ENCODE measurements at places on chromosomes 11 and 22. TPM values are rescaled to one million over a fixed set of nuclear protein-coding genes. Genes with fewer than 3 reads are reported as not detected.

XKR3 gene
- not detected for total RNA-seq

PKDREJ gene
- total RNA-seq: not detected

OR10D3 gene
- not detected for total RNA-seq

RHOD gene
- total RNA-seq: 20.6 TPM

KBTBD4 gene
- total RNA-seq: 16.6 TPM

SLC16A8 gene
- 3.0 TPM for total RNA-seq

KRTAP5-8 gene
- total RNA-seq: 0.24 TPM

OAF gene
- 6.6 TPM for total RNA-seq

- H3K27me3 ChIP-seq: peaks cover 33% of the 10 kb centered on the region
- no peak overlapping the region for H3K4me3 ChIP-seq
- no peak for DNase-seq
- H3K4me1 ChIP-seq: peaks cover 8% of the 10 kb centered on the region
- no peaks in the 10 kb centered on the region for H3K36me3 ChIP-seq
- H3K27ac ChIP-seq: peak overlapping the region; percentile 34
These were observed 73.8 kb upstream of the SHISAL1 start for GRCh38 chr22:44386386-44387035.

- H3K4me1 ChIP-seq: peaks cover 34% of the 10 kb centered on the region
- no peak for DNase-seq
- H3K27ac ChIP-seq: peak overlapping the region; percentile 54
- H3K27me3 ChIP-seq: no peaks in the 10 kb centered on the region
These were observed 181.4 kb downstream of the DBX1 start for GRCh38 chr11:19978668-19979518.

DNA sequence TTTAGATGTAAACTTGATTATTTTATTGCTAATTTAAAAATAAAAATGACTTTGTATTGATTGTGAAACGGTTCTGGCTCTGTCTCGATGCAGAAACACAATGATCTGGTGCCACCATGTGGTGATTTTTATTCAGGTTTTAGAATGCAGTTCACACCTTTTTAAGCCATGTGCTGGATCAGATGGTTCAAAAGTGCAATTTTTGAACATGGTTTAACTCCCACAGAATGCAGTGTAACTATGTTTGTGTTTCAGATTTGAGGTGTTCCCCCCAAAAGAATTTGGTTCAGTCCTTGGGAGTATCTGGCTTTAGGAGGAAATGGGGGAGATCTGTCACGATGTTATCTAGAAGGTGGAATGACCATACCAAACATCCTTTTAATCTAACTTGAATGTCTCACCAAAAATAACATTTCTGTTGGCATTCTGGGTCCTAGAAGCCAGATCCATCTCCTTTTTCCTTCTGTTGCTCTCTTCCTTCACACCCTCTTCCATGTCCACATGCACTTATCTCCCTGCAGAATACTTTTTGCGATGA, 7.9 kb downstream of the MRPL16 start:
- H3K4me1 ChIP-seq: no peaks in the 10 kb centered on the region
- H3K27ac ChIP-seq: no peak overlapping the region
- peaks cover 23% of the 10 kb centered on the region for H3K36me3 ChIP-seq
- H3K4me3 ChIP-seq: no peak overlapping the region
- H3K27me3 ChIP-seq: no peaks in the 10 kb centered on the region

- no peaks in the 10 kb centered on the region for H3K4me1 ChIP-seq
- no peak for DNase-seq
- no peak overlapping the region for H3K27ac ChIP-seq
These were observed 175.7 kb downstream of the SHANK2 start for GRCh38 chr11:71076525-71077304.

GRCh38 chr11:116885951-116886655, 48.7 kb upstream of the APOA1 start:
- no peaks in the 10 kb centered on the region for H3K27me3 ChIP-seq
- peaks cover 5% of the 10 kb centered on the region for H3K4me1 ChIP-seq
- no peak overlapping the region for H3K4me3 ChIP-seq
- DNase-seq: no peak
- H3K27ac ChIP-seq: peak overlapping the region; percentile 23

- no peak overlapping the region for H3K4me3 ChIP-seq
- DNase-seq: no peak
- peaks cover 7% of the 10 kb centered on the region for H3K27me3 ChIP-seq
- peaks cover 8% of the 10 kb centered on the region for H3K4me1 ChIP-seq
- no peak overlapping the region for H3K27ac ChIP-seq
These were observed 63.6 kb upstream of the TIMP3 start for GRCh38 chr22:32737811-32738497.

DNA sequence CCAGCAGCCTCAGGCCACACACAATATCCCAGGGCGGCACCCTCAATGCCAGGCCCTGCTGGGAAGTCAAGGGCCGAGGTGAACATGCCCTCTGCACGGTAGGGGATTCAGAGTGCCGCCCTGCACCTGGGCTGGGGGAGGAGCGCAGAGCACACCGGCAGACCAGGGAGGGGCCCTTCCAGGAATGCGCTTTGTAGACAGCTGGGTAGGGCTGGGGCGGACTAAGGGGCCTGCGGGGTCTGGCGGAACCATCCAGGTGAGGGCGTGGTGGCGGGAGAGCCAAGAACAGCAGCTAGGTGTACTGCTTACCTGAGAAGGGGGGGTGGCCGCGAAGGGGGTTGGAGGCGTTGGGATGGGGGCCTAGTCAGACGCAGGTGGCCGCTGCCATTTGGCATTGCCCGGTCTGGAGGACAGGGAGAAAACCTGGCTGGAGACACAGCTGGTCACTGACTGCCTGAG, 26.0 kb downstream of the DUSP8 start:
- no peaks in the 10 kb centered on the region for H3K36me3 ChIP-seq
- H3K27ac ChIP-seq: peak overlapping the region; percentile 33
- DNase-seq: peak; percentile 39
- H3K27me3 ChIP-seq: peaks cover 52% of the 10 kb centered on the region

- H3K4me1 ChIP-seq: no peaks in the 10 kb centered on the region
- H3K36me3 ChIP-seq: no peaks in the 10 kb centered on the region
- no peak overlapping the region for H3K27ac ChIP-seq
- DNase-seq: no peak
These were observed 338.1 kb upstream of the KIRREL3 start for GRCh38 chr11:127338380-127339259.

GRCh38 chr11:14981507-14981906, 9.4 kb upstream of the CALCA start:
- no peaks in the 10 kb centered on the region for H3K4me1 ChIP-seq
- no peak overlapping the region for H3K4me3 ChIP-seq
- no peak overlapping the region for H3K27ac ChIP-seq

GRCh38 chr11:2167141-2168045, 4.2 kb downstream of the TH start:
- peaks cover 3% of the 10 kb centered on the region for H3K27me3 ChIP-seq
- no peak overlapping the region for H3K4me3 ChIP-seq
- H3K4me1 ChIP-seq: no peaks in the 10 kb centered on the region
- H3K36me3 ChIP-seq: no peaks in the 10 kb centered on the region

- H3K4me1 ChIP-seq: no peaks in the 10 kb centered on the region
- no peak overlapping the region for H3K27ac ChIP-seq
- no peaks in the 10 kb centered on the region for H3K27me3 ChIP-seq
- H3K36me3 ChIP-seq: no peaks in the 10 kb centered on the region
These were observed 139.1 kb upstream of the BDNF start for GRCh38 chr11:27839226-27839913.

GRCh38 chr11:122189229-122189628, 73.2 kb upstream of the BLID start:
- no peak overlapping the region for H3K4me3 ChIP-seq
- H3K27me3 ChIP-seq: peaks cover 7% of the 10 kb centered on the region
- H3K36me3 ChIP-seq: no peaks in the 10 kb centered on the region
- H3K27ac ChIP-seq: no peak overlapping the region
- DNase-seq: no peak
- no peaks in the 10 kb centered on the region for H3K4me1 ChIP-seq

DNA sequence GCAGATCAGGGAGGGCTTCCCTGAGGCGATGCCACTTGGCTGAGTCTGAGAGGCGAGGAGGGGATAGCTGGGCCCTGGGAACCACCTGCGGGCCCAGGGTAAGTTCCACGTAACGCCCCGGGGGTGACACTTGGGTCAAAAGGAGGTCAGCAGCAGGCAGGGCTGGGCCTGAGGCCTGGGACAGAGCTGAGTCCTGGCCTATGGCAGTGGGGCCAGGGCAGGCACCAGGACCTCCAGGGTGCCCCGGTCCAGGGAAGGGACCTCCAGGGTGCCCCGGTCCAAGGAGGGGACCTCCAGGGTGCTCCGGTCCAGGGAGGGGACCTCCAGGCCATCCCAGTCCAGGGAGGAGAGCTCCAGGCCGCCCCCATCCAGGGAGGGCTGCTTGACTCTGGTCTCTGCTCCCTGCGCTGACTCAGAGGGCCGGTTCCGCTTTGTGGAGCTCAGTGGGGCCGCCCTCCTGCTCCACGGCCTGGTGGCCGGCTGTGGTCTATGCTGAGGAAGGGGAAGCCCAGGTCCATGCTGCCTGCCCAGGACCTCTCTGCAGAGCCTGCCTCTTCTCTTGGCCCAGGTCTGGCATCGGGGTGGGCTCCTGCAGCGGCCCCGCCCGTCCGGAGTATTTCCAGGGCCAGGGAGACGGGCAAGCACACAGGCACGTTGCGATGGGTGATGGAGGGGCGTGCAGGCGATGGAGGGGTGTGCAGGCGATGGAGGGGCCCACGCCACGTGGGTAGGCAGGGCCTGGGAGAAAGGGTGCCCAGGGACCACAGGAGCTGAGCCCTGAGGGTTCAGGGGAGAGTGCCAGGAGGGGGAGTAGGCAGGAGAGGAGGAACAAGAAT, 19.5 kb upstream of the WNT7B start:
- no peak overlapping the region for H3K27ac ChIP-seq
- no peaks in the 10 kb centered on the region for H3K36me3 ChIP-seq
- H3K27me3 ChIP-seq: peaks cover 32% of the 10 kb centered on the region
- no peaks in the 10 kb centered on the region for H3K4me1 ChIP-seq

DNA sequence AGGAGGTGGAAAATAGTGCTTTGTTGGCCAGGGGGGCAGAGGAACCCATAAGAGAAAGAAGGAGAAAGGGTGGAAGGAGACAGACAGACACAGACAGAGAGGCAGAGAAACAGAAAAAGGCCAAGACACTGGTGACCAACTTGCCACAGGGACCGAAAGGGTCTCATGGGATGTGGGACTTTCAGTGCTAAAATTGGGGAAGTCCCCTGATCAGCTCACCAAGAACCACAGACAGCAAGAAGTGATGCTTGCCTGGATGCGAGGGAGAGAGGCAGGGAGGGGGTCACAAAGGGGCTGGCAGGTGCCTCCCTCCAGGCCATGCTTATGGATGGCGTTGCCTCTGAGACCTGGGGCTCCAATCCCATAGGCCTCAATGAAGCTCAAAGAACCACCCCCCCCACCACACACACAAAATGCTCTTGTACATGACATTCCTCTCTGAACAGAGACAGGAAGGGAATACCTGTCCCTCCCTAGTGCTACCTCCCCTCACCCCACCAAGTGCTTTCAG, 413.4 kb downstream of the MN1 start:
- DNase-seq: no peak
- H3K27ac ChIP-seq: no peak overlapping the region
- H3K4me3 ChIP-seq: no peak overlapping the region
- H3K27me3 ChIP-seq: peaks cover 41% of the 10 kb centered on the region
- H3K36me3 ChIP-seq: no peaks in the 10 kb centered on the region

DNA sequence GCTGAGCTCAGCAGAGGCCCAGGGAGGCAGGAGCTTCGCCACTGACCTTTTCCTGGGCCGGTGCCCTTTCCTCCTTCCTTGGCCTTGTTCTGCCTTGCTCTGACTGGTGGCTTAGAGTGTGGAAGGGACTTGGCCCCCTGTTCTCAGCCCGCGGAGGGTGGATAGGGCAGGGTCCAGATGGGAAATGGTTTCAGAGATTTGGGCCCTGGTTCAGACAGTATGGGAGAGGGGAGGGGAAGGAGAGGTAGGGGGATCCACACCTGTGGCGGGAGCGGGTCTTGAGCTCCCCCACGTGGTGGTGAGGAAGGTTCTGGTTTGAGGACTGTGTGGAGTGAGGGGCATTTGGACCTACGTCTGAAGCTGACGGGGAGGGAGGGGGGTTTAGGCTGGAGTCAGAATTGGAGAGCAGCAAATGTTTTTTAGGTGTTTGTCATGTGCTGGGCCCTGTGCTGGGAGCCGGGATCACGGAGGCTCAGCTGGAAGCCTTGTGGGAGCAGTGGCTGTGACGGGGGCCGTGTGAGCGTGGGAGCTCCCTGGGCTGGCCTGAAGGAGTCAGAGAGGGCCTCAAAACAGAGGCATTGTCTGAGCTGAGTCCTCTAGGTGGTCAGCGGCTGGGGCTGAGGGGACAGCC, 27.2 kb downstream of the SHANK3 start:
- DNase-seq: no peak
- peaks cover 18% of the 10 kb centered on the region for H3K27me3 ChIP-seq
- peak overlapping the region; percentile 29 for H3K4me3 ChIP-seq

- no peak overlapping the region for H3K4me3 ChIP-seq
- peaks cover 1% of the 10 kb centered on the region for H3K4me1 ChIP-seq
- H3K27ac ChIP-seq: peak overlapping the region; percentile 54
These were observed 35.2 kb downstream of the LRFN4 start for GRCh38 chr11:66891851-66892660.
